Progenitor cell of endocrine pancreas (in vitro differentiated cells): ENCODE measurements at places on chromosomes 4 and X.

- no peak for DNase-seq
Observed at GRCh38 chrX:155094468-155095061, 23.3 kb downstream of the BRCC3 start.

- no peak for DNase-seq
Observed at GRCh38 chr4:15084780-15085179, 82.5 kb downstream of the CPEB2 start.

DNA sequence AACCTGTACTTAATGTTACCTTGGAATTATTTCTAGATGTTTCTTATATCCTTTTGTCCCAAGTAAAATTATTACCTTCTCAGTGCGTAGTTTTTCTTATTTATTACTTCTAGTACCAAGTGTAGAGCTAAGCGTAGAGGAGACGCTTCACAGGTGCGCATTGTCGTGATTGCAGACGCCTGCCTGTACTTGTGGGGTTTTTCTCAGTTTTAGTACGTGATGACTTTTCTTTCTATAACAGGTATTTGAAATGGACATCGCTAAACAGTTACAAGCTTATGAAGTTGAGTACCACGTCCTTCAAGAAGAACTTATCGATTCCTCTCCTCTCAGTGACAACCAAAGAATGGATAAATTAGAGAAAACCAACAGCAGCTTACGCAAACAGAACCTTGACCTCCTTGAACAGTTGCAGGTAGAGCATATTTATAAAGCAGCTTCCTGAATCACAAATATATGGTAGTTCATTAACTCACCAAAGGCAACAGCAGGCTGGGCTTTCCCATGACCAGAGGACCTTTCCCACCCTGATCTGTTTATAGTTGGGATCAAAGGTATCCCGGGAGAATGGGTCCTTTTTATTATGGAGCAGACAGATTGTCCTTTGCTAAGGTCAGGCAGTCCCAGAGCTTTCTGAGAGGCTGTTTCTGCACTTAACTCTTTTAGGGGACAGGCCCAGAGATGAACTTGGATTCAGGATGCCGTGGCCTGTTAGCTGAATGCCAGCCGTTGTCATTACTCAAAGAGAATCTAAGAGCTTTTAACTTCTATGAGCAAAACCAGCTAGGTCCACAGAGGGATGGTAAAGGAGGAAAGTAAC, 172.9 kb downstream of the PTTG2 start:
- DNase-seq, result no peak

DNA sequence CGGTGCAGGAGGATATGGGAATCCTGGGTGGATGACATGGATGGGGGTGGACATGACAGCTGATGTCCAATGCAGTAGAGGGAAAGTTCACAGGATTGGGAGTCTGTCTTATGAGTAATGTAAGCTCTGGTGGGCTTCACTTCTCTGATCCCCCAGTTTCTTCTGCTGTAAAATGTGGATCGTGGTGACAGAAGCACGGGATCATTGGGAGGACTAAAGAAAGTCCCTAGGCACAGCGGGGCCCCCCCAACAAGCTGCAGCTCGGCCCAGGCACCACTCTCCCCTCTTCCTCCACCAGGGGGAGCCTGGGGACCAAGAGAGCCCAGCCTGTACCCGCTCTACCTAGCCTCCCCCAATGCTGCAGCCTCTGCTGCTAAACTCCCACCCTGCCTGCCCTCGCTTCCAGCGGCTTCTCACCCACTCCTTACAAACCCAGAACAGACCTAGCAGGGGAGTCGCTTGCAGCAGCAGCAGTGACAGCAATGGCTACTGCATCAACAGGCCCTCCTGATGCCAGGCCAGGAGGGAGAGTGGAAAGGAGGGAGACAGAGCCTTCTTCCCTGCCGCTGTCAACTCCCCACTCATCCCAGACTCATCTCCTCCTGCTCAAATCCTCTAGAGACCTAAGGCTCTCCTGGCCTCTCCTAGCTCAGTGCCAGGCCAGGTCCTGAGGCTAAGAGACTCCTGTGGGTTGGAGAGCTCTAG, 36.1 kb upstream of the IQSEC2 start:
- DNase-seq, result peak; percentile 60

- DNase-seq, result no peak
Observed at GRCh38 chr4:53618321-53618720, 27.0 kb upstream of the LNX1 start.

- DNase-seq, result no peak
Observed at GRCh38 chrX:6826856-6827255, 291.9 kb upstream of the VCX3A start.

GRCh38 chrX:1464971-1465285, 12.2 kb upstream of the ASMTL start:
- peak; percentile 4 for DNase-seq

- no peak for DNase-seq
Observed at GRCh38 chr4:171857302-171858012, 44.3 kb downstream of the GALNTL6 start.

GRCh38 chr4:147103403-147103946, 157.8 kb upstream of the TTC29 start:
- DNase-seq, result no peak

DNA sequence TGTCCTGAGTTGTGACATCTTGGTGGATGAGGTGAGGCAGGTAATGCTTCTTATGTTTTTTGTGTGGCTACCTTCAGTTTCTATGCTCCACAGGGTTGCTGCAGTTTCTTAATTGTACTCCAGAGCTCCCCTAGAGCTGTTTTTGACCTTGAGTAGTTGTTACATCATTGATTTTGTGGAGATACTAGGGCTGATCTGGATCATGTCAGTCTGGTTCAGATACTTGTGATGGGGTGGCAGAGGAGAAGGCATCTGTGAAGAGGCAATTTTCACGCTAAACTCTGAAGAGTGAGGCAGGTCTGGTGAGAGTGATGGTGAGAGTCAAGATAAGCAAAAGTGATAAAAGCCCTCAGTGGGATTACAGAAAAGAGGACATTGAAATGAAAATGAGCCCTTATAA, 1180.2 kb downstream of the RAPGEF2 start:
- DNase-seq, result no peak

DNA sequence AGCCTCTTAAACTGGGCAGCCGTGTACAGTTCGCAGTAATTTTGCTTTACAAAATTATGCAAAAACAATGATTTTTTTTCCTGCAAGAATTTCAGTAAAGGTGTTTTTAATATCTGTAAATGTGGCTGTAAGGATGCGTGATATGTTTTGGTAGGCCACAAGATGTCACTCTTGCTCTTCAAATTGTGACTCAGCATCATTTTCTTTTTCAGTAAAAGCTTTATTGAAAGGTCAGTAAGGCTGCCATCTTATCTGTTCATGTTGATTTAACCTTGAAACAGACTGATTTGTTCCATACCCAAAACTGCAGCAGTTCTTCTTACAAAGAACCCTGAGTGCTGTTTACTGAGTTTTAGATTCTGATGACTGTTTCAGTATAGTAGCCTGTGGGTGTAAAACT, 39.9 kb downstream of the TXLNG start:
- DNase-seq, result no peak

DNA sequence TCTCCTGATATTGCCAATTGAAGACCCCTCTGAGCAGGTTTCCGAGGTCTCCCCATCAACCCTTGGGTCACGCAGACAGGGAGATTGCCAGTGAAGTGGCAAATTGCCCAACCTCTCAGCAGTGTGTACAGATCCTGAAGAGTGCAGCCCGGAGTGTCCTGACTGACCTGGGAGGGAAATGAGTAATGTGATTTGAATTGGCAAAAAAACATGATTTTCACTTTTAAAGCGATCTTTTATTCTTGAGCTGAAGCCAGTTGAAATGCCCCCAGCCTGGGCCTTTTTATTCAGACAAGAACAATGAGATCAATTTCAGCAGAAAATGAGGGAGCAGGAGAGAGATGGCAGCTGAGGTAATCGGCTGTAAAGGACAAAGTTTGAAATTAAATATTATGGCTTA, 401.8 kb downstream of the RAPGEF2 start:
- DNase-seq, result no peak

GRCh38 chr4:89347363-89348025, 39.9 kb upstream of the GPRIN3 start:
- DNase-seq, result no peak

- no peak for DNase-seq
Observed at GRCh38 chrX:47864300-47864699, 27.6 kb downstream of the ZNF81 start.

DNA sequence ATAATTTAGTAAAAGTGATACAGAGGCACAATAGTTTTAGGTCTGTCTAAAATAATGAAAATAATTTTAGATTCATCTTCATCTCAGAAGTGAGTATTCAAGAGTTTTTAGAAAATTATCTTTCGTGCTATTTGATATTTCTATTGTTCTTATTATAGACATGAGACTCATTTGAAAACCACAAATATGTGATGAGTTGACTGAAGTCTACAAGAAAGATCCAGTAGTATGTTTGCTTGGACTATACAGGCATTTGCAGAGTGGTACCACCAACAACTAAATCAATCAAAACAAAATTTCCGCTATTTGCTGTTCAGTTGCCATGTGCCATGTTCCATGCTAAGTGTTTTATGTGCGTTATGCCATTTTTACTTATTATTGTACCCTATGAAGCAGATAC, 1318.5 kb downstream of the STIM2 start:
- no peak for DNase-seq

DNA sequence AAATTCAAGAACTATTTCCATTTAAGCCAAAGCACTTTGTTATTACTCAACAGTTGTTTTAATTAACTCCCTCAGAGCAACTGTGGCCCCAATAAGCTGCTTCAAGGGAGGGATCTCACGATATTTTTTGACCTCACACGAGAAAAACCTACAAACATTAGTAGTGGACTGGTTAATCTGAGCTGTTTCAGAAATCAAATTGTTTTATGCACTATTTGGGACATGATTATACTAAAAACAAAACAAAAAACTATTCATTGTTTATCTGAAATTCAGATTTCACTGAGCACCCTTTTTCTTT, 74.3 kb downstream of the DCHS2 start:
- no peak for DNase-seq

DNA sequence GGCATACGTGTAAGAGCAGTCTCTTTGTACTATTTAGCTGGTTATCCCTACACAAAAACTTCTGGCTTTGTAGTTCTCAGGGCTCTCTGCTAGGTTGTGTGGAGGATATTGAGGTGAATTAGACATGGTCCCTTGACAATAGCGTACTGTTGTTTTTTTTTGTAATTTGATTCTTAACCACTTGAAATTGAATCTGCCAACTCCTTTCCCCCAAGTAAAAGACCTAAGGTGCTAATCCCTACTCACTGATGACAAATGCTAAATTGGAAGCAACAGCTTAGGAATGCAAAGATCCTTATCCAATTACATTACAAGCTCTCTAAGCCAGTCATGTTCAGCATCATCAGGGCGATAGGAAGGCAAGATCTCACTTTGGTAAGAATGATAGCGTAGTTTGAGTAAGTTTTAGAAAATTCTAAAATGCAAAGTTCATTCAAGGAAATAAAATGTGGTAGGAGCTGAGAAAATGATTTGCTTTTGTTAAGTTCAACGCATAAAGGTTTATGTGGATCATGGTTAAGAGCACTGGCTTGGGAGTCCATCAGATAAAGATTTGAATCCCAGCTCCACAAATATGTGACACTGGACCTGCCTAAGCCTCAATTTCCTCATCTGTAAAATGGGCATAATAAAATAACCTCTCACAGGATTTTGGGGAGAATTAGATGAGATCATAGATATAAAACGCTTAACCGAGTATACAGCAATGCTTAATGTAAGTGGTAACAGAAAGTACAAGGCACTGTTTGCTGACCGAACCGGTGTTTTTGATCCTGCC, 39.3 kb downstream of the DOCK11 start:
- DNase-seq, result no peak

- no peak for DNase-seq
Observed at GRCh38 chrX:129239371-129239770, 283.9 kb downstream of the SMARCA1 start.

DNA sequence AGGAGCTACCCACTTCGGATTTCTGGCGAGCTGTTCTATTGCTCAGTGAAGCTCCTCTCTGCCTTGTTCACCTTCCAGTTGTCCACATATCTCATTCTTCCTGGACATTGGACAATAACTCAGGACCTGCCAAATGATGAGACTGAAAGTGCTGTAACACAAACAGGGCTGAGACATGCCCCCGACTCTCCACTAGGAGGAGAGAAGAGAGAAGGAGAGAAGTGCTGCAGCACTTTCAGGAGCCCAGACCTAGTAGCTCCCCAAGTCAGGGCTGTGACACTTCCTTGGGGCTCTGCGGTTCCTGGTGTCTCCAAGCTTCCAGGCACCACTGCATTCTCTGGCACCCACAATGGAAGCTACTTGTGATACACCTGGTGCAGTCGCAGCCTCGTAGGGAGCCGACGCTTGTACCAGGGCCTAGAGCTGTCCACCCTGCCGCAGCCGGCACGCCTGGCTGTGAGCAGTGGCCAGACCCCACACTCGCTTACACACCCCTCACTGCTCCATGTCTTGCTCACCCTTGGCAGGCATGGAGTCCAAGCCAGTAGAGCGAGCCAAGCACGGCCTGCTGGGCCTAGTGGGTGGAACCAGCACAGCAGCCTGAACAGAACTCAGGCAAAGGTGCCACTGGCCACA, 234.9 kb downstream of the TECRL start:
- no peak for DNase-seq

GRCh38 chr4:28317221-28317620, 1456.6 kb downstream of the STIM2 start:
- no peak for DNase-seq

GRCh38 chr4:170497112-170497511, 407.4 kb upstream of the AADAT start:
- DNase-seq, result no peak

DNA sequence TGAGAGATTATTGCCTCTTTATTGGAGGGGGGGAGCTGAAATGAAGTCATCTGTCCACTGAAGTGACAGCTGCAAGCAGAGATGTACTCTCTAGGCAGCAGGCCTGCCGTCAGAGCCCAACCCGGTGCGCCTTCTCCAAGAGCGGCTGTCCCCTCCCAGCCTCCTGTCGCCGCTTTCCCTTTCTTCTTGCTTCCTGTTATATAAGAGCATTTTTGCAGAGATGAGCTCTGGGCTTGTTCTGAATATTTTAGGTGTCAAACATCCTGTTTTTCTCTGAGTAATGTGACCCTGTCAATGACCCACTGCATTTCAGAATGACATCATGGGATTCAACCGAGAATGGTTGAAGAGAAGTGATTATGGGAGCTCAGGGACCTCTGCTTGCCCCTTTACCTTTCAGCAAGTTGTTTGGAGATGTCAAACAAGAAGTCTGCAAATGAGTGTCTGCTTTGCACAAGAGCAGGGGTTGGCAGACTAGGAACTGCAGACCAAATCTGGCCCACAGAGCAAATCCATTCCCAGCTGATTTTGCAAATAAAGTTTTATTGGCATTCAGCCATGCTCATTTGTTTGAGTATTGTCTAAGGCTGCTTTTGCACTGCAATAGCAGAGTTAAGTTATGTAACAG, 79.9 kb downstream of the SLC9A6 start:
- DNase-seq, result no peak
